ENCODE measurements at places on chromosomes 3 and 15.

GRCh38 chr15:35987056-35987455 lies 441.1 kb upstream of the DPH6 start:
- no peak for DNase-seq

GRCh38 chr15:42150219-42150970 lies 6.0 kb downstream of the PLA2G4F start:
- DNase-seq = no peak

GRCh38 chr15:38849046-38849445 lies 284.4 kb upstream of the RASGRP1 start:
- DNase-seq = no peak

DNA sequence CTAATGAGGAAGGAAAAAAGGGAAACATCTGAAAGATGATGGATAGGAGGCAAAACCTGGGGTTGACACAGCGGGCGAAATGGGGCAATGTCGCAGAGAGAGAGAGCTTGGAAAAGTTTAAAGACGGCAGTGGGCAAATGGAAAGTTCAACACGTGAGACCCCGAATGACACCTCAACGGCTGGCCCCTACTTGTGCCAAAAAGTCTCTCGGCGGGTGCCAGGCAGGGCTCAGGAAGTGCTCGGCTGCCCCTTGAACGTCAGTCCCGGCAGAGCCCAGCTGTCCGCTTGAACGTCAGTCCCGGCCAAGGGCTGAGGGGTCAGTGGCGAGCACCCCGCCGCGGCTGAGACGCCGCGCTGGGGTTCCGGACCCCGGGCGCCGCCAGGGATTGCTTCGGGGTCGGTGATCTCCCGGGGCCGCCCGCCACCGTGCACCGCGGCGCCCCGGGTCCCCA lies 658 bp downstream of the EOGT start:
- DNase-seq = peak; percentile 28

Data from NCI-H2081 (cell line).